Left ventricle myocardium superior (tissue), 1 donor: ENCODE measurements at places on chromosomes 4 and X. TPM values are rescaled to one million over a fixed set of nuclear protein-coding genes. Genes with fewer than 3 reads are reported as not detected.

DNA sequence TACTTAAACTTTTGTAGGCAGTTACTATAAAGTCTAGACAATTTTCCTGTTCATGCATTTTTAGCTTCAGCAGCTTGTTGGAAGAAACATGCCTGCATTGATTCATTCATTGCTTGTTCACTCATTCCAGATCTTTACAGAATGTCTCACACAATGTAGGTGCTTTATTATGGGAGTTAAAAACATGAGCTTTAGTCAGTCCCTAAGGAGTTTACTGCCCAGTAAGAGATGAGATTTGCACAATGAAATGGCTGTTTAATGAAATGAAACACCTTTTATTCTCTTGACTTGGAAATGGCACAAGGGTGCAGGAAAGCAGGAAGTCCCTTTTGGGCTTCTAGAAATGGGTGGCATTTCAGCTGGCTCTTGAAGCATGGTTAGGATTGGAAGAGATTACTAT is 2.9 kb downstream of the NOCT start:
- no peak for DNase-seq

DNA sequence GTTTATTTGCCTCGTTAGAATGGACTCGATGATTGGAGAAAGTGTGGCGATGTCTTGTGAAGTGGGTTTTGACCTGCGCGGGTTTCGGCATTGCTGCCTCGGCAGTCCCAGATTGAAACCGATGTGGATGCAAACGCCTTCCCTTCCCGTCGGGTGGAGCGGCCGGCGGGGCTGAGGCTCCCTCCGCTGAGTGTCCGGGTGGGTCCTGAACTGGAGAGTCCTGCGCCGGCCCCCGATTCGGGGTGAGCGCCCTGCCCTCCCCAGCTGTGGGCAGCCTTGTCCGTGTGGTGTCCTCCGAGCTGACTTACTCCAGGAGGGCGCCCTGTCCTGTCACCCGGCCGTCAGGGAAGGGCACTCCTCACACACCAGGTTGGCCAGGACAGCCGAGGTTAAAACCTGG is 75.3 kb upstream of the PSAPL1 start:
- no peak for DNase-seq

GRCh38 chrX:148541584-148541940 is 41.1 kb downstream of the AFF2 start:
- no peak for DNase-seq

The PITX2 gene
- 0.50 TPM for total RNA-seq

- DNase-seq = no peak
These were observed 20.3 kb downstream of the RGS12 start for GRCh38 chr4:3313139-3313538.
